ENCODE measurements at places on chromosomes 4 and X.

DNA sequence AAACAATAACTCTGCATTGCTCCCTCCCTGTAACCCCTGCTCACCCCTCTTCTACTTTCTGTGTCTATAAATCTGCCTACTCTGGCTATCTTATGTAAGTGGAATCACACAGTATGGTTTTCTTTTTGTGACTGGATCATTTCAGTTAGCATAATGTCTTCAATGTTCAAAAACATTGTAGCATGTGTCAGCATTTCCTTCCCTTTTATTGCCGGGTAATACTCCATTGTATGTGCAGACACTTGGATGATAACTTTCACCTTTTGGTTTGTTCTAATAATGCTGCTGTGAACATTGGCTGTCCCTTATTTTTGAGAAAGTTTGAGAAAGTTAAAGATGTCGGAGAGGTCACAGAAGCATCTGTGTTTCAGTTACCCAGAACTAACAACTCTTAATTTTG lies 60.6 kb upstream of the TLR2 start:
- no peak for DNase-seq

GRCh38 chr4:150248181-150248580 lies 169.9 kb downstream of the DCLK2 start:
- no peak for DNase-seq

DNA sequence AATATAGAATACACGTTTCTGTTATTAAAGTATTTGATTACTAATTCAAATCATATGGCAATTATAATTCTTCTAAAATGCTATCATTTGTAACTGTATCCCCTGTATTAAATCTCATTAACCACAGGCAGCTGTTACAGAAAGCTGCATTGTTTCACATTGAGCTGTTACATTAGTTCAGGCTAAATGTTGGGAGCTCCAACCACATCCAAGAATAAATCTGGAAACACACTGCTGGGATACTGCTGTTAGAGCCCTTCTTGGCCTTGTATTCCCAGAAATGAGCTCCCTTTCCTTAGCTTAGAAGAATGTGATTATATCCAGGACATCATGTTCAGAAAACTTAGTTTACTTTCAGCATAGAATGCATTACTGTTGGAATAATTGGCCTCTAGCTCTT lies 48.2 kb downstream of the GUCY1B1 start:
- no peak for DNase-seq

- DNase-seq: no peak
These were observed 375.6 kb downstream of the PDGFC start for GRCh38 chr4:156596026-156596425.

GRCh38 chr4:35100932-35101331 lies 1143.4 kb downstream of the ARAP2 start:
- no peak for DNase-seq

DNA sequence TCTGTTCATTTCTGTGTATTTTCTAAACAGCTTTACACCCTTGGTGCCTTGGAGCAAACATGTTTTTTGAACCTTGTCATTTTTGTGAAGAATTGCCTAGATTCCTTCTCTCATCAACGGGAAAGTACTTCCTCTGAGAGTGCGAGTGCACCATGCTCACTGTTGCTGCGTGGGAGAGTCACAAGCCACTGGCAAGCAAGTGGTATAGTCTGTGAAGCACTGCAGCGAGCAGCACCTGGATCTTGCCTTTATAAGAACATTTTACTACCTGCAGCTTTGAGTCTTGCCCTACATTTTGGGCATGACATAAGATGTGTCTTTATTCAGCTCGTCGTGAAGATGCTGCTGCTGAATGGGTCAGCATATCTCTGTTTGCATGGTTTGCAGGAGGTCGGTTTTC lies 44.9 kb downstream of the HADH start:
- DNase-seq: no peak

- DNase-seq: no peak
These were observed 19.5 kb downstream of the RELL1 start for GRCh38 chr4:37666625-37667071.

DNA sequence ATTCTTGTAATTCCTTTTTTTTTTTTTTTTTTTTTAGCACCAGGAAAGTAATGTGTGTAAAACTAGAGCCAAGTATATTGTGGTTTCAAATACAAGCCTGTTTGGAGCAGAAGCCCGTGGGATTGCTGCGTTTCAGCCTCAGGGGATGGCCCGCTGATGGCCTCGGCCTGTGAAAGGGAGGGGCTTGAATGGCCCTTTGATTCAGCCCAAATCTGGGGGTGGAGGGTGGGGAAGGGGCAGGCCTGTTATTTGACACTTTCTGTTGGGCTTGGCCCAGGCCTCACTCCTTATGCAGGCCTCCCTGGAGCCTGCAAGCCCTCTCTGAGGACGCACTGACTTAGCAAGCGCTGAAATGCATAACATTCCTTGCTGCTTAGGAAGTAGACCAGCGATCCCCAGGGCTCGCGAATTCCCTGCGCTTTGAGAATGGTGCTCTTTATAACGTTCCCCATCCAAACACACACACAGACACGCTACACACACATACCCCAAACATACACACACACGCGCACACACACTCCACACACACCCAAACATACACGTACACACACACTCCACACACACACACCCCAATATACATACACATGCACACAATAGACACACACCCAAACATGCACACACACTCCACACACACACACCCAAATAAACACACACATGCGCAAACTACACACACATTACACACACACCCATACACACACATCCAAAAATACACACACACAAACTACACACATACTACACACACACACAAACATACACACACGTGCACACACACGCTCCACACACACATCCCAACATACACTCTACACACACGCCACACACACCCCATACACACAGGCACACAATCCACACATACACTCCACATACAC lies 29.6 kb downstream of the TLR10 start:
- DNase-seq: no peak

DNA sequence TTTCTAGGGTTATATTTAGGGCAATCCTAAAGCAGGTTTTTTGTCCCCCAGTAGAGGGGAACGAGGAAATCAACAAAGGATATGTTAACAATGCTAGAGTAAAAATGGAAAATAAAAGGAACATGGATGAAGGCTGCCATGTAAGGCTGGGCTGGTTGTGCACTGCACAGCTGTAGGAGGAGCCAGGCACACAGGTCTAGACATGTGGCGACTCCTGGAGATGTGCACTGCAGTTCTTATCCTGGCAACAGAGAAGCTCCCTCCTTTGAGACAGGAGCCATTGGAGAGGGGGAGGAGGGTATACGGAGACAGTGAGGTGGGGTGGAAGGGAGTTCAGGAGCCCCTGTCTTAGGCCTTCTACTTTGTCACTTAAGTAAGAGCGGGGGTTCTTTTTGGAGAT lies 65.9 kb downstream of the NAT8L start:
- DNase-seq: no peak

- no peak for DNase-seq
These were observed 31.6 kb upstream of the SOD3 start for GRCh38 chr4:24763631-24764297.

GRCh38 chr4:124931050-124931449 lies 218.5 kb upstream of the ANKRD50 start:
- DNase-seq: no peak

DNA sequence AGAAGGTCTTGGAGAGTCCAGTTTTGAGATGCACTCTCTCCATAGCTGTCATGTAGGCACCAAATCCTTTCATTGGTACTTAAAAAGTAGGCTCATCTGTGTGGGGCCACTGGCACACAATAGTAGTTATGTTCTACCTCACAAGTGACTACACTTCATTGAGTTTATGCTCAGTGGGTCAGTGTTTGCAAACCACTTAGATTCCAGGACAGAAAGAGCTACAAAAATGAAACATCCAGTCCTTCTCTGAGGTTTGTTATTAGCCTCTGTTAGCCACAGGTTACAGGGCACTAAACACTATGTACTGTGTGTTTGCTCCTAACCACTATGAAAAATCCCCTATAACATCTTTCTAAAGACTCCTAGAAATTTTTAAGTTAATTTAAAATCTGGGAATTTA lies 13.8 kb downstream of the RAB28 start:
- DNase-seq: no peak

- no peak for DNase-seq
These were observed 1068.3 kb downstream of the STIM2 start for GRCh38 chr4:27928761-27929540.

DNA sequence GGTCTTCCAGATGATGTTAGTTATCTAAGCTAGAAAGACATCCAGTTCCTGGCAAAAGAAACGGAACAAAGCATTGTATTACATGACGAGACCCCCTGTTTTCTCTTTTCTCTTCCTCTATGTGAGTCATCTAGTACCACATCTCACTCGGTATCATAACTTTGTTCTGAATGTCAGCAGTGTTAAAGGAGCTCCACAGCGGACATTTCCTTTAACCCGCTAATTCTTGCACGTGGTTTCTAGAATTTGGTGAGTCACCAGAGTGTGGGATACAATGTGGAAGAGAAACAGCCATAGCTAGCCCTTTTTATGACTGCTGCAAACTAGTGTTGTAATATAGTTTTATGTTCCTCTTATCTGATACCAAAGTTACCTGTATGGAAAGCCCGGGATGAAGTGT lies 243.7 kb downstream of the TENM3 start:
- no peak for DNase-seq

DNA sequence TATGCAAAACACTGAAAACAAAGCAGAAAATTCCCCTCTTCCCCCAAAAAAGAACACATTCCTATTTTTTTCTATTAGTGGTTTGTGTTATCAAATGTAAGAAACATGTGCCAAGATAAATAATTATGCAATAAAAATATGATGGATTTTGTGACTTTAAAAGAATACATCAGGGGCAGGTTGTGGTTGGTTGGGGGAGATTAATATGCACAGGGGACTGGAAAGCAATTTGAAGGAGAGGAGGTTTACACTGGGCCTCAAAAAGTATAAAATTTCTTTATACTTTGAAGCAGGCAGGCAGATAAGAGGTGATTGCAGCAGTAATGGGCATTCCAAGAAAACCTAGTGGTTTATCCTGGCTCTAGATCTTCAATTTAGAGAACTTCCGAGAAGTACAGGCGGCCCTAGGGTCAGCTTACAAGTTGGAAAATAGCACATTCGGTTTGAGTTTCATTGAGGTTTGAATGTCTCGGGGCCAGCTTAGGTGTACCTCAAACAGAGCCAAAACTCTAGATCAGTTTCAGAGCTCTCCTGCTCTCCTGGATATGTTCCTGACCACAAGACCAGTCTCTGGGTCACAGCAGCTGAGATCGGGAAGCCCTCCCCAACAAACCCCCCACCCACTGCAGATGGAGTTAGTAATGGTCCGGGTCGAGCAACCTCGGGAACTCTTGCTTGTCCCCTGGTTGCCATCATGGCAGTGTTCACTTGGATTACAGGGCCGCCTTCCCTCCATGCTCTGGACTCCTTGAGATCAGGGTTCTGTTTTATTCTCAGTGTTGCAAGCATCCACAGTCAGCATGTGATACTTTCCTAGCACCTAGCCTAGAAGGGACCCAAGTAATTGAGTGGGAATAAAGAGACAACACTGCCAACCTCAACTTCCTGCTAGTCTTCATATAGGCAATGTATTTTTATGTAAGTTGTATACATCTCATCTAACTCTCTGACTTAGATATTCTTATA lies 112.1 kb upstream of the DDIT4L start:
- no peak for DNase-seq

- no peak for DNase-seq
These were observed 110.7 kb upstream of the TLR3 start for GRCh38 chr4:185958094-185958747.

DNA sequence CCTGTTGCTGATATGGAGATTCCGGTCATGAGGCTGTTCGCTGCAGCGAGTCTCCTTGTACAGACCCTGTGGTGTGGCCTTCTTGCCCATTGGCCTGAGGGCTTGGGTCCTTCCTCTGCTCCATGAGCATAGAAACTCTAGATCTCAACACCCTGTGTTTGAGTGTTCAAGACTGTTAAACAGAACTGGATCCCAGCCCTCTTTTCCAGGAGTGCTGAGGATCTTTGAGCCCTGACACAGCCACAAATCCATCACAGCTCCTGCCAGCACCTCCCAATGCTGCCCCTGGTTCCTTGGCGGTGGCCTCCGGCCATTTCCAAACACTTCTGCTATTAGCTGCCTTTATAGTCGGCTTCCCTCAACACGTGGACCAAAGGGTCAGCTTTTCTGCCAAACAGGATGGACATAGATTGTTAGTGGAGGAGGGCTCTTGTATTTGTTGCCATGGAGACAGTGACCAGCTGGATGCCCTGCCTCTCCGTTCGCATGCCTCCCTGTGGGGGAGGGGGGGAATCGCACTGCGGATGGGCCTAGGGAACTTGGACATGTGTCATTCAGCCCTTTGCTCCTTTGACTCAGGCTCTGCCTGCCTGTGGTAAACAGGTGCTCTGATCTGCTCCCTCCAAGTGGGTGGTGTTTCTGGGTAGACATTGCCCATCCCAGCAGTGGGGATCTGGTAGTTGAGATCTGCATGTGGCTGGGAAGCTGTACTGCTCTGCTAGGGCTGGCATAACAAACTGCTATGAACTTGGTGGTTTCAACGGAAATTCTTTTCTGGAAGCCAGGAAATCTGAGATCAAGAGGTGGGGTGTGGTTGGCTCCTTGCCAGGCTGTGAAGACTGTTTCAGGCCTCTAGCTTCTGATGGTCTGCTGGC lies 6.9 kb upstream of the WDR1 start:
- DNase-seq: no peak

GRCh38 chr4:37978248-37978924 lies 18.2 kb downstream of the PTTG2 start:
- no peak for DNase-seq

DNA sequence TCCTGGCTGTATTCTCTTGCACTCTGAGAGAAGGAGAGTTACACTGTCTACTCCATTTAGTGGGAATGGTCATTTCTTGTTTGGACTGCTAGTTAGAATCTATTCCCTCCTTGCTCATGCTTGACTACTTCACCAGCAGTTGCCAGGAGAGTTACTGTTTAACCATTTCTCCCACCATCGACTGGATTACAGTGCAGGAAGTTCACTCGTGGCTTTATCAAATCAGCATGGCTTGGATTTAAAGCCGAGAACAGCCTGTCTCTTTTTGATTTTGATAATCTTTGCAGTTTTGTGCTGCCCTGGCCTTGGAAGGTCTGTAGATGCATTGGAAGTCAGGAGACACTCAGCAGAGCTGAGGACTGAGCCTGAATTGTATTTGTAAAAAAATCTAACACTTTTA lies 3.2 kb downstream of the GBA3 start:
- no peak for DNase-seq

GRCh38 chr4:24321131-24321530 lies 263.2 kb downstream of the DHX15 start:
- no peak for DNase-seq

DNA sequence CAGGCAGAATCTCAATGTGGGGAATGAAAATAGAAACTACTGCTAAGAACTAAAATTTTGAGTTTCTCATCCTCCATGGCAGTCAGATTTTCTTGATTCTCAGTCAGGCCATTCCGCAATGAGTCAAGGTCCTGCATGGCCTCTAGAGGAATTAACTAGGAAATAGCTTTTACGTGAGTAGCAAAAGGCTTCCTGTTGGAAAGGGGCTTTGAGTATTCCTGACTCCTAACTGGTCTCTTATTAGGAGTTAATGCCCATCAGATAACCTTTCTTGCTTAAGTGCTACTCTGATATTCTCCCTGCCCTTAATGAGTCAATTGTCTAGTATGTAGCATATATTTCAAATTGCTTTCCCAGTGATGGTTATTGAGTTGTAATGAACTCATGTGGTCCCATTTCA lies 65.7 kb upstream of the ARHGAP24 start:
- DNase-seq: no peak

Data from NCI-H1092 (cell line).